ENCODE measurements at places on chromosomes 4 and X.

DNA sequence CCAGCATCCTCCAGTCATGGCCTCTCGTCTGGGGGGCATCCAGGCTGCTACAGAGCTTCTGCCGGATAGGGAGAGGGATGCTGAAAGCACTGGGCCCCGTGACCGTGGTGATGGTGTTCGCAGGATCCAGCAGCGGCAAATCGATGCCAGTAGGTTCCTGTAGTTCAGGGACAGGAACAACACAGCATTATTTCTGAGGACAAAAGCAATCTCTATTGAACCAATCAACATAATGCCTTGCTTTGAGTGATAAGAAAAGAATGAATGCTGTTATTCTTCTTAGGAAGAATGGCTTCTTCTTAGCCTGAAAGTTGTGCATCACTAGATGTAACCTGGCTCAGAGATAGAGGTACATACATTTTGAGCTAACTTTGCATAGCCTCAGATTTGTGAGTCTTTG is 378.6 kb downstream of the UNC5C start:
- no peak for DNase-seq

DNA sequence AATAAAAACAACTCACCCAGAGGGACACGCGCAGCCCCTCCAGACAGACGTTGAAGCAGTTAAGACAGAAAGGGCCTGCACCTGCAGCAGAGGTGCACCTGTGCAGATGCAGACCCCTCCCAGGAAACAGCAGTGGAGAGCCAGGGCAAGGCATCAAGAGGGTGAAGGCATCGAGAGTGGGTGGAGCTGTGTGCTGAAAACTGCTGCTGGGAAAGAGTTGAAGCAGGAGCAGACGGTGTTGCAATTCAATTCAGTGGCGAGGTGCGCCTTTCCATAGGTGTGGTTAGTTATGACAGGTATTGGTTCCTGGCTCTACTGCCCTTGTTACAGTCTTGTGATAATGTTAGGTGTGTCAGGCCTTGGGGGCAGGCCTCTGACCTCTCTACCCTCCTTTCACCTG is 16.7 kb downstream of the LETM1 start:
- no peak for DNase-seq

- no peak for DNase-seq
Measured at GRCh38 chr4:173128199-173128890, 40.3 kb upstream of the GALNT7 start.

GRCh38 chrX:103063918-103064434 is at the start of gene BEX1:
Gene BEX1, minus strand, starts transcription at chrX:103064171. Its CDS starts 897 bp downstream, at chrX:103063274.
- DNase-seq = no peak

DNA sequence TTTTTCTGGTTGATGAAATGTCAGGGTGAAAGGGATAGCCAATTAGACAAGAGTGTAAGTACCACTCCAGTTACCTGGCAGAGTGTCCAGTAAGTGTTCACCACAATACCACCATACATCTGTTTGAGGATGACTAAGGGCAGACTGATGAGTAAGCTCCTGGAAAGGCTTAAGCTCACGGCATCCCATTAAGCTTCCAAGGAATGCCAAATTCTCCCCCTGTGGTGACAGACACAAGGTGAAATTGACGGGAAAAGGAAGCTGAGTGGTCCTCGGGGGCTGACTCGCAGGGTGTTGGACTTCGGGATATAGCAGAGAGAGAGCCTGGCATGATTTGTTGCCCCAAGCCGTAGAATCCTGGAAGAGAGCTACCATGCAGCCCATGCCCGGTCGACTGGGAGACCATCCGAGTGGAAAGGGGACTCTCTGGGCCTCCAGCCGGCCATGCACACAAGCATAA is 7.6 kb upstream of the BST1 start:
- no peak for DNase-seq

GRCh38 chrX:66024092-66024467 is 15.8 kb downstream of the VSIG4 start:
- DNase-seq = no peak

- no peak for DNase-seq
Measured at GRCh38 chr4:86757468-86757867, 91.7 kb downstream of the SLC10A6 start.

DNA sequence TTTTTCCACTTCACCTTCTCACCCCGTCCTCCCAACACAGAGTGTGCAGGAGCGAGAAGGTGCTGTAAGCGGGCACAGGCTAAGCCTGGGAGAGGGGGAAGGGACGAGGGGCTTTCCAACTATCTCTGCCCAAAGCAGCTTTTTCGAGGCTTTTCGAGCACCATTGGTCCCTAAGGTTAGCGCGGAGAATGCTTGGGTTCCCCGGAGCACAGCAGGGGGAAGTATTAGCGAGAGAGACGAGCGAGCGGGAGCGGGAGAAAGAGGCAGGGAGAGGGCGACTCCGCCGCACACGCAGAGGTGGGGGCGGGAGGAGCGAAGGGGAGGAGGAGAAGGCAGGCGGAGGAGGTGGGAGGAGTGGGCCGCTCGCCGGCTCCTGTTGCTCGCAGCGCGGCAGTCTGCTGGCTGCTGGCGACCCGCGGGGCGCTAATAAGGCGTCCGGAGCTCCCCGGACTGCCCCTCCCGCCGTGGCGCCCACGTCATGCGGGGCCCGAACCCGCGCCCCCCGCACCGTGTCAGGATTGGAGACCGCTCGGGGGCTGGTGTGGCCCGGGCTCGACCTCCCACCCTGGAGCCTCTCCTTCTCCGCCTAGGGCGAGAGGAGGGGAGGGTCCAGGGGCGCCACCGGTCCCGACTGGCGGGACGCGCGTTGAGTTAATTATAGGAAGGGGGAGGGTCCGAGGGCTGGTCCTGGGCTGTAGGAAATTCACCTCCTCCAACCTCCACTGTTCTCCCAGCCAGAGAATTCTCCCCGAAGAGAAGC is at the start of gene ADAMTS3:
Gene ADAMTS3, minus strand, starts transcription at position 263 of the 760 bp plus-strand sequence. CDS start 459 bp downstream, outside the sequence.
- peak; percentile 27 for DNase-seq

DNA sequence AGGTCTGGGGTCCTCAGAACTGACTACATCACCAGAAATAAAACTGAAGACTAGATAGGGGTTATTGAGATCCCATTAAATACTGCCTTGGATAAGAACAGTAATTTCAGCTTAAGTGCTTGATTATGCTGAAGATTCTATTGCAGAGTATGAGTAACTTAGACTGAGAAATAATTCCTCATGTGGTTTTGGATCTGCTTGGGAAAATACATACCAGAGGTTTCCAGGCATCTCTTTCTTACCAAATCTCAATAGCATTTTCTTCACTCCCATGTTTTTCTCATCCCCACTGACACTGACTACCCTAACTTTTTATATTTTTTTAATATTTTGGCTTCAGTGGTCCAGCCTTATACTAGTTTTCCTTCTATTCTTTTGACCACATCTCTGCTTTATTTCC is 92.0 kb upstream of the TEX13D start:
- DNase-seq = no peak

- no peak for DNase-seq
Measured at GRCh38 chr4:157358851-157359250, 138.3 kb downstream of the GRIA2 start.

- no peak for DNase-seq
Measured at GRCh38 chr4:151573474-151573873, 164.5 kb downstream of the FHIP1A start.

- no peak for DNase-seq
Measured at GRCh38 chr4:112704991-112705845, 68.3 kb downstream of the LARP7 start.

- no peak for DNase-seq
Measured at GRCh38 chr4:54228056-54228527, 1.0 kb upstream of the PDGFRA start.
